ENCODE measurements at places on chromosomes 7 and 10.

GRCh38 chr7:110205899-110206298, 885.0 kb upstream of the LRRN3 start:
- DNase-seq = no peak

DNA sequence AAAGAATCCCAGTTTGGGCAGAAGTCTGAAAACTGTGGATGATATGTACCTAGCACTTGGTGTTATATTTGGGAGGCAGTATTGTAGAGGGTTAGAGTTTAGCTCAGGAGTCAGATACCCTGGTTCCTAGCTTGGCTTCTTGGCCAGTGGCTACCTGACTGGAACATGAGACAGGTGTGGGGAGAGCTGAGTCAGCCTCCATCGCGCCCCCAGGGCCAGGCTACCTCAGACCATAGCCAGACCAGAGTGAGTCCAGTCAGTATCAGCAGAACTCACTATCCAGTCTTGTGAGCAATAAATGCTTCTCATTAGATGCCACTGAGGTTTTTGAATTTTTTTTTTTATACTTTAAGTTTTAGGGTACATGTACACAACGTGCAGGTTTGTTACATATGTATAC, 26.0 kb downstream of the CYP3A5 start:
- no peak for DNase-seq

GRCh38 chr10:103666087-103666761, 172.7 kb downstream of the NEURL1 start:
- DNase-seq = peak; percentile 37

DNA sequence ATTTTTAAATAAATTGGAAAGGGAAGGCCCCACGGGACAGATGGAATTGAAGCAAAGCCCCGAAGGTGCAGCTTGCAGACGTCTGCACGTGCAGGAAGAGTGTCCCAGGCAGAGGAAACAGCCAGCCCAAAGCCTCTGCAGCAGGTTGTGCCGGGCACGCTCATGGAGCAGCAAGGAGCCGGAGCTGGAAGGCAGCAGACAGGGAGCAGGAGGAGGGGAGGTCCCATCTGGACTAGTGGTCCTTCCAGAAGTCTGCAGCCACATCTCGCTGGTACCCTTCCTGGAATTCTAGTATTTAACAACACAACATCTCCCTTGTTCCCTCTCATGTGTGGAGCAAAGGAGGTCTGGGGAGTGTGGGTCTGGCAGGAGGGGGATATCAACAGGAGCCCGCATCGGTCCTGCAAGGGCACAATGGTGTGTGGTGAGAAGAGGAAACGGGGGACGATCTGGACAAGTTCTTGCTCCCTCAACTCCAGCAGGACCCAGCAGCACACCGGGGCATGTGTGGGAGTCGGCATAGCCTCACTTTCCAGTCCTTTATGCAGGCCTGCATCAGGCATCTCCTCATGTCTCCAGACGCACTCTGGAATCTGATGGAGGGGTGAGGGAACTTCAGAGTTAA, 169.3 kb downstream of the GRID1 start:
- DNase-seq = no peak

DNA sequence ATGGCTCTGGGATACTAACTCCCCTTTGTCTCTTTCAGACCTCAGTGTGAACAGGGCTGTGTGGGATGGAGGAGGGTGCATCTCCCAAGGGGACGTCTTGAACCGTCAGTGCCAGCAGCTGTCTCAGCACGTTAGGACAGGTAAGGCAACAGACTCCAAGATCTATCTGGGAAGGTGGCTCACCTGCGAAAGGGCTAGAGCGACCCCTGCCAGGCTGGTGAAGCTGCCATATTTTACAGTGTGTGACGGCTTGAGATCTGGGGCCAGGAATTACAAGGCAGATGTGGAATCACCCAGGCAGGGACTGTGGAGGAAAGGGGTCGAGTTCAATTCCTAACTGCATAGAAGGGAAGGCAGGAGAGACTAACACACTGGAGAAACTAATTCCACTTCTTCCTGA, 11.2 kb downstream of the MUC17 start:
- no peak for DNase-seq

GRCh38 chr10:110750931-110751330, 106.8 kb downstream of the RBM20 start:
- DNase-seq = no peak
